D721Med (cell line): ENCODE measurements at places on chromosomes 12 and 14.

GRCh38 chr14:83814896-83815295 lies 1715.0 kb upstream of the FLRT2 start:
- DNase-seq, result no peak

DNA sequence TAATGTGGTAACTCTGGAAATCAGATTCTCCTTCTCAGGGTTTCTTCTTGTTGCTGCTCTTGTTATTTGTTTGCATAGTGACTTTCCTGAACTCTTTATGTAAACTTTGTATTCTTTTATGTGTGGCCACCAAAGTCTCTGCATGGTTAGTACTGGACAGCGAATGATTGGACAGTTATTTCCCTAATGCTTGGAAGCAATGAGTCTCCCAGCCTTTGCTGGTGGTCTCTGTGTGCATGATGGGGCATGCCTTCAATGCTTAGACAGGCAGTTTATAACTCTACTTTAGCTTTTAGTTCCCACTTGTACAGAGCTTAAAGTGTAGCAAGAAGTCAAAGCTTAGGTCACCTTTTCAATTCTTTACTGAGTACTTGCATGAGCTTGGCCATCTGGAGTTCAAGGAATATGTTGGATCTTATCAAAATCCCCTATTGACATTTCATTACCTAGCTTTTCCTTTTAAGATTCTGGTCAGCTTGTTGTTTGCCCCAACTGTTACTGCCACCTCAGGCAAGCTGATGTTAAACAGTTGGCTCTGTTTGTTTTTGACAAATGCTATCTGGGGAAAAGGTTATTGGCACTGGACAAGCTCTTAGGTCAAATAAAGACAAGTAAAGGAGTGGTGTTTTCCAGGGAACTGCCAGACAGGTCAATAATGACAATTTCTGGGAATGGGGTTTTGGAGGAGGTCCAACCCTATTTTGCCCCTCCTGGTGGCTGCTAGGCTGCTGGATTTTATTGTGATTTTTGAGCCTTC lies 12.3 kb downstream of the CCDC91 start:
- DNase-seq, result no peak

DNA sequence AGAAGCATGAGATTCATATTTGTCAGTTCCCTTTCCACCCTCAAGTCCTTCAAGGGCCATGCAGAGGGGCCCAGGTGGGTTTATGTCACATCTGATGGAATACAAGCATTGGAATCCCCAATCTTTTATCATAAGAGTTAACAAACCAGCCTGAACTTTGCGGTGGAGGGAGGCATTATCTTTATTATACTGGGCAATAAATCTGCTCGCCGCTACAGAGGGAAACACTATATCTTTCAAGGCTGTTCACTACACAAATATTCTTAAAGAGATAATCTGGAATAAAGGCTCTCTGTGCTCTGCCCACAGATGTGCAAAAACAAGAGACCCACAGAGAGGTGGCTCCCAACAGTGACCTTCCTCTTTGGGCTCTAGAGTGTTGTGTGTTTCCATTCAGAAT lies 153.6 kb upstream of the PLEKHA5 start:
- DNase-seq, result no peak

DNA sequence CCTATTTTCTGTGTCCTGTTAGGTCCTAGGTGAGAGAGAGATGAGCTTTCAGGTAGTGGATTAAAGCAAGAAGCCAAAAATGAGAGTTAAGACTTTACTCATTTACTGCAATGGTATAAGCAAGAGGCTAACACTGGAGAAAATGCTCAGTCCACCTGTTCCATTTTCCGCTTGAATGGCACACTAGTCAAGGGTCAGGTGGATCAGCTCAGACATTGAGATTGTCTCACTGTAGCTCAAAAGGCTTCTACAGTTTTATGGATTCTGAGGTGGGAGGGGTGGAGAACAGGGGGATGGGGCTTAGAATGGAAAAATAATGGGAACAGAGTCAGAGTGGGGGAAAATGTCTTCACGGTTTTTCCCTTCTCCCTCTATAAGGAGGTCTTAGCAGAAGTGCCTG lies 57.3 kb upstream of the MUCL1 start:
- DNase-seq, result no peak

- no peak for DNase-seq
Measured at GRCh38 chr12:124551268-124552144, 15.9 kb downstream of the NCOR2 start.

DNA sequence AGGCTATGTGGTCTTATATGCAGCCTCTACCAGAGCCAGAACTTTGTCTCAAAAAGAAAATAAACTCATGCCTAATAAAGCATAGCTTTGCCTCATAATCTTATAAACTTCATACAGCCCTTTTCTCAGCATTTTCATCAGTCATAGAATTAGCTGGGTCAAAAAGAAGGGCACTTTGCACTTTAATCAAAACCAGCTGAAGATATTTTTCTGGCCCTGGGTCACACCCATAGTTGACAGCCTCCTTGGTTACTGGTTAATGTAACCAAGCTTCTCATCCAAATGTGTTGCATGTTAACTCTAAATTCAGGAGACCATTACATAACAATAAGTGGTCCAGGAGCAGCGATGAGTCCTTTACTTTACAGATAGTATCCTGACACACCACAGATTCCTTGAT lies 558.2 kb downstream of the FLRT2 start:
- no peak for DNase-seq

GRCh38 chr12:58452546-58452945 lies 467.8 kb downstream of the LRIG3 start:
- DNase-seq, result no peak

DNA sequence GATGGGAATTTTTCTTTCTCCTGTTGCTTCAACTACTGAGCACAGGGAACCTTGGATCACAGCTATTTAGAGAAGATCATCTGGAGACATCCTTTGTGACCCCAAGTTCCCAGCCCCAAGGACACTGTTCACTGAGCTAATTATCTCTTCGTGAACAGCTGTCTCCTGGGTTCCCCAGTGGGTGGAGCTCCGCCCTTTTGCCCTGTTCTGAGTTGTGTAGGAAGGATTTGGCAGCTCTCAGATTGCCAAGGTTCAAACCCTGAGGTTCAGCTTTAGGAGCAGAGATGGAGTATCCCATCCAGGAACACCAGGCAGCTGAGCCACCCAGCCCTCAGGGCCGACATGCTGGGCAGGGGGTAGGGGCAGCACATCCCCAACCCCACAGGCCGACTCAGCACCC lies 32.0 kb downstream of the NGB start:
- no peak for DNase-seq

DNA sequence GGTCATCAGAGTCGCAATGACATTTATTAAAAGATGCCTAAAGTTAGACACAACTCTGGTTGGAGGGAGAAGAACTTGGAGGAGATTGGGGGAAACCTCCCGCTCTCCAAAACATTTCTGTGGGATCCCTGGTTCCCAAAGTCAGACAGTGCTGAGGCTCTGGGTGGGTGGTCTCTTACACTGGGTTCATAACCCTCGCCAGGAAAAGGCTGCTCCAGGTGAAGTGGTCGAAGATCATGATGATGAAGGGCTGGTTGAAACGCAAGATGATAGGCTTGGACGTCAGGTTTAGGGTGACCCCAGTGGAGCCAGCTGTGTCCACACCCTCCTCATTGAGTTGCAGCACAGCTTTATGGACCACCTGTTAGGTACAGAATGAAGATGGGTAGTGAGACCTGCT lies 11.2 kb upstream of the SERPINA10 start:
- DNase-seq, result no peak

DNA sequence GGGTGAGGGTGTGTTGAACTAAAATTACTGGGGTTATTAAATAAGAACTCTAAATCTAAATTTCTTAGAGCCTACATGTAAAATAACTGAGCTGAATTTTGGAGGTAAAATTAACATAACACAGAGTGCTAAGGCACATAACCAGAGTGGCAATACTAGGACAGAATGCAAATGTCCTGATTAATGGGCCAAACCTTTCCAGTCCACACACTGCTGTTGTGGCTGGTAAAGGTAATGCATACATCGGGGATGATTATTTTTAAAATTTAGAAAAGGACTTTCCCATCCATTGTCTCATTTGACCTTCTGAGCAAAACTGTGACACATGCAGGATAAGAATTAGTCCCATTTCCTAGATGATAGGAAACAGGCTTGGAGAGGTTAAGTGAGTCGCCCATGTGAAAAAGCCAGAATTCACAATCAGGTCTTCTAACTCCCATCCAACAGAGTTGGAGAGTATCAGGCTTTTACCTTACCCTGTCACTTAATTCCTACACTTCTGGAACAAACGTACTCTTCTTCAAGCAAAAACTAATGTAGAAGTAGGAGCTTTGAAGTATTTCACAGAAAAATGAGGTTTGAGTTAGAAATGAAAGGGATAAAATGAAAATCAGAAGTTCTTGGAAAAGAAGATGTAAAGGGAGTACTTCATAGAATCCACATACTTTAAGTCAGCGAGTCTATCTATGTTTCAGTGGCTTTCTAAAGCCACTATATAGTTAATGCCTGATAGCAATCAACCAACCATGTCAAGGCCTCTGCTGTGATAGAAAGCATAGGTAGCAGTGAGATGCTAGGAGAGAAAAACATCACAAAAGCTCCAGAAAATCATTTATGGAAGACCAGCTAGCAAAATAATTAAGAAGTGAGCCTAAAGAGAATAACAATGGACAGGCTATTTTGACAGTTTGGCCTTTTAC lies 334.9 kb upstream of the DIO2 start:
- no peak for DNase-seq

- DNase-seq, result no peak
Measured at GRCh38 chr12:16606201-16606849, 363 bp upstream of the LMO3 start.

GRCh38 chr14:58239244-58240195 lies 5.1 kb upstream of the PSMA3 start:
- DNase-seq, result no peak

- DNase-seq, result no peak
Measured at GRCh38 chr12:9810671-9811070, 16.6 kb upstream of the KLRF1 start.

GRCh38 chr12:121277374-121277759 lies 19.1 kb downstream of the CAMKK2 start:
- DNase-seq, result no peak

GRCh38 chr14:23492618-23493272 lies 23.2 kb downstream of the NGDN start:
- DNase-seq, result no peak

GRCh38 chr14:68441542-68441941 lies 351.3 kb downstream of the ZFP36L1 start:
- DNase-seq, result no peak

- no peak for DNase-seq
Measured at GRCh38 chr12:102964872-102965271, 7.4 kb downstream of the ASCL1 start.

DNA sequence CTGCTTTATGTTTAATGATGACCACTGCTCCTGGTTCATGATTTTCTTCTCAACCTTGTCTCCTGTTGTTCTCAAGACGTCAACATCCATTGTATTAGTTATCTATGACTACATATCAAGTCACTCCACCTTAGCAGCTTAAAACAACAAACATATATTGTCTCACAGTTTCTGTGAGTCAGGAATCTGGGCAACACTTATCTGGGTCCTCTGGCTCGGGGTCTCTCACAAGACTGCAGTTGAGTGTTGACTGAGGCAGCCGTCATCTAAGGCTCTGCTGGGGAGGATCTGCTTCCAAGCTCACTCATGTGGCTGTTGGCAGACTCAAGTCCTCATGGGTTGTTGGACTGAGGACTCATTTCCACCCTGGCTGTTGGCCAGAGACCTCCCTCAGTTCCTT lies 27.3 kb upstream of the FRS2 start:
- no peak for DNase-seq

DNA sequence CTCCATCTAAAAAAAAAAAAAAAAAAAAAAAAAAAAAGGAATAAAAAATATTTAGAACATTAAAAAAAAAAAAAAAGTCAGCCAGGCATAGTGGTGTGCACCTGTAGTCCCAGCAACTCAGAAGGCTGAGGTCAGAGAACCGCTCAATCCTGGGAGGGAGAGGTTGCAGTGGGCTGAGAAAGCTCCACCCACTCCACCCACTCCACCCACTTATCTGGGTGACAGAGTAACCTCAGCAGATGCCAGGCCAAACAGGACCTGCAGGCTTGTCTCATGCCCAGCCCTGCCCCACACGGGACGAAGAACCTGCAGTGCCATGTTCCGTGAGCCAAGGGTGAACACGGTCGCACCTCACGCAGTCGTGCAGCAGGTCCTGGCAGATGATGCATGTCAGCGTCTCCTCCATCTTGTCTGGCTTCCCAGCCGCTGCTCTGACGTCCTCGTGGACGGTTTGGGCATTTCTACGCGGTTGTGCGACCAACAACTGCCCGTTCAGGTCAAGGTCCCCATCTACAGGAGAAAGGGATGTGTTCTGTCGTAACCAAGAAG lies 28.6 kb downstream of the CHFR start:
- no peak for DNase-seq

DNA sequence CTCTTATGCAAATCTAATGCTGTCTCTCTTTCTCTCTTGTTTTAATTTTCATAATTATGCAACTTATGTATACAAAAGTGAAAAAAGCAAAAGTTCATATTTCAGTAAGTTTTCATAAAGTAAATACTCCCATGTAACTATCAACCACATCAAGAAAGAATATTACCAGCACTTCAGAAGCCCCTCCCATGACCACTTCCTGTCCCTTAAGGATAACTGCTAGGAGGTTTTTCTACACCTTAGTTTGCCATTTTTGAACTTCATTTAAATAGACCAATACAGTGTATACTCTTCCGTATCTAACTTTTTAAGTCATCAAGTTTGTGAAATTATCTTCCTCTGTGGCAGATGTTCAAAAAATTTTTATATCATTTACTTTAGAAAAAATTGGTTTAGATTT lies 547 bp upstream of the OR4K15 start:
- no peak for DNase-seq

- no peak for DNase-seq
Measured at GRCh38 chr14:99689266-99690236, 5.5 kb downstream of the CYP46A1 start.

DNA sequence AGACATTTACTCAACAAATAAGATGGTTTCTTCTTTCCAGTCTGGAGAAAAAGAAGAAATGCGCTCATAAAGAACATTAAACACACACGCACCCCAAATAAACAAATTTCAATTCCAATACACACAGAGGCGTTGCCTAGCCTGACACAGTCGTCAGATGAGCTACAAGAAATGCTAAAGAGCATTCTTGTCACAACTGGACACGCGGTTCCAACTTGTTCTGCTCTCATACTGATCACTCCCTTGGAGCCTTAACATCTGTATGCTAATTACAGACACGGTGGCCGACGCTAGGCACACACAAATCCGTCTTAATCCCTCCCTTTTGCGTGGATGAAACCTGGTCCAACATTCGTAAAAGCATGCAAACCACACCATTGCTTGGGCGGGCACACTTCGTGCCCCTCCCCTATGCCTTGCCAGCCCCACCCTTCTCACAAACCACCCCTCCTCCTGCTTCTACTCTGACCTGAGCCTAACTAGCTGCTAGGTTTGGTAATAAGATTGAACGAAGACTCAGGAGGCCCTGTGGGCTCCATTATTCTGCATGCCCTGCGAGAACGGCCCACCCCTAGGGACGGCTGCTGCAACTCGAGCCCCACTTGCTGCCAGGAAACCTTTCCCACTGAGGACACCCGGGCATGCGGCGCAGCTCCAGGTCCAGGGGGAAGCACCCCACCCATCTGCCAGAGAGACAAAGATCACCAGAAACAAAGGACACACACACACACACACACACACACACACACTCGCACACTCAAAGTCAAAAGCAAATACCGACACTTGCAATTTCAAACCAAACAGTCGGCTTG lies 1.2 kb downstream of the KCNK10 start:
- no peak for DNase-seq
